GM19239 (cell line): ENCODE measurements at places on chromosomes 6 and 20.

DNA sequence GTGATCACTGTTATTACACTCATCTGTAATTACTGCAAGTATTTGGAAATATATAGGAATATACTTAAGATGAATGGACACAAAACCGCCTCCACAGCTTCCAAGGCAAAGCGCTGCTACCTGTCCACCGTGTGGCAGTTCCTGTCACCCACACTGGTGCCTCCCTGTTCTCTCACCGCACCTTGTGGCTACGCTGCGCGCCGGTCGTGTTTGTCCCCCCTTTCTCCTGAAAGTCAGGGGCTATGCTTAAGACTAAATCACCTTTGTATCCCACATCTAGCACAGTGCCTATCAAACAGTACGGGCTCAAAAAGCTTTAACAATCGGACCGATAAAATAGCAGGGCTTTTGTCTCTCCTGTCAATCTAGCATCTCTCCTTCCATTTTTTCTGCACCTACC lies 23.0 kb downstream of the LY86 start:
- DNase-seq: no peak

DNA sequence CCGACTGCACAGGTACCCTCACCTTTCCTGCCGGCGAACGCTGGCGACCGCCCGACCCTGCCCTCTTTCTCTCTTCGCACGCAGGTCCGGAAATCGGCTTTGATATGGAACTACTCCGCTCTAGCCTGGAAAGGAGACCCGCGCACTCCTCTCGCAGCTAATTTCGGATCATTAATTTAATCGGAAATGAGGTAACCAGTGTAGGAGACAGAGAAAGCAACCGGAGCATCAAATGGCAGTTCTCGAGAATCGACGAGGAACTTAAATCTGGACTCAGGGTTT lies 949 bp upstream of the ATXN1 start:
- no peak for DNase-seq

DNA sequence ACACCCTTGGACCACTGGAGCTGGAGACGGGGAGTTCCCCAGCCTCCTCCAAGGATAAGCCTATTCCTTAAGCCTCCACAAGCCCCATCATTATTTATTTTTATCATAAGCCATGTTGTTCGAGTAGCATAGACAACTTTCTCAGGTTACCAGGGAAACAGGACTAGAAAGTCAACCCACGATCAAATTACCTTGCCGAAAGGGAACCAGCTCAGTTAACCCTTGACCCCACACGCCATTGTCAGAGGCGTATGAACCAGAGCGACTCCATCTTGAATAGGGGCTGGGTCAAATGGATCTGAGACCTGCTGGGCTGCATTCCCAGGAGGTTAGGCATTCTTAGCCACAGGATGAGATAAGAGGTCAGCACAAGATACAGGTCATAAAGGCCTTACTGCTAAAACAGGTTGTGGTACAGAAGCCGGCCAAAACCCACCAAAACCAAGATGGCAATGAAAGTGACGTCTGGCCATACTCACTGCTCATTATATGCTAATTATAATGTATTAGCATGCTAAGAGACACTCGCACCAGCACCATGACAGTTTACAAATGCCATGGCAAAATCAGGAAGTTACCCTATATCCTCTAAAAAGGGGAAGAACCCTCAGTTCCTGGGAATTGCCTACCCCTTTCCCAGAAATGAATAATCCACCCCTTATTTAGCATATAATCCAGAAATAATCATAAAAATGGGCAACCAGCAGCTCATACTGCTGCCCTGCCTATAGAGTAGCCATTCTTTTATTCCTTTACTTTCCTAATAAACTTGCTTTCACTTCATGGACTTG lies 22.4 kb downstream of the SYNJ2 start:
- no peak for DNase-seq

DNA sequence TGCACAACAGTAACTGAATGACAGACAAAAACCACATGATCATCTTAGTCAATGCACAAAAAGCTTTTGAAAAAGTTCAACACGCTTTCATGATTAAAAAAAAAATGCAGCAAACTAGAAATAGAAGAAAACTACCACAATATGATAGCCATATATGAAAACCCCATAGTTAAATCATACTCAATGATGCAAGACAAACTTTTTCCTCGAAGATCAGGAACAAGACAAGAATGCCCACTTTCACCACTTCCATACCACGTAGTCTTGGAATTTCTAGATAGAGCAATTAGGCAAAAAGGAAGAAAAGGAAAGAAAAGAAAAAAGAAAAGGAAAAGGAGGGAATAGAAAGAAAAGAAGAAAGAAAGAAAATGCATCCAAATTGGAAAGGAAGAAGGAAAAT lies 44.6 kb upstream of the SLC23A2 start:
- DNase-seq: no peak

DNA sequence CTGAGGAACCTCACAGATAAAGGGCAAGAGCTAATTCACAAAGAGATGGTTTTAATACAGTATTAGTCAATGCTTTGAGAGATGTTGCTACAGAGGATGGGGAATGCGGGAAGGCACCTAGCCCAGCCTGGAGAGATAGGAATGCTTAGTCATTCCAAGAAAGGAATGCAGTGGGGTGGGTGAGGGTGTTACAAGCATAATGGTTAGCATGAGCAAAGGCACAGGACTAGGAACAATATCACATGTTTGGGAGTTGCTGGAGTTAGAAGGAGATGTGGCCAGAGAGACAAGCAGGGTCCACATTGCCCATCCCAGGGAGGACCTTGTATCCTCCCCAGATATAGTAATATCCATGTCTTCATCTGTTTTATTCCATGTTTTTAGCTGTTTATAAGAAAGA lies 107.0 kb upstream of the OGFRL1 start:
- no peak for DNase-seq

GRCh38 chr20:17958373-17959256 lies 10.0 kb downstream of the SNX5 start:
- no peak for DNase-seq

- DNase-seq: no peak
Measured at GRCh38 chr6:14187406-14187805, 69.8 kb downstream of the CD83 start.

GRCh38 chr20:37298190-37298939 lies 8.9 kb downstream of the MANBAL start:
- DNase-seq: no peak

GRCh38 chr6:34524971-34525370 lies 31.2 kb downstream of the SPDEF start:
- DNase-seq: no peak

DNA sequence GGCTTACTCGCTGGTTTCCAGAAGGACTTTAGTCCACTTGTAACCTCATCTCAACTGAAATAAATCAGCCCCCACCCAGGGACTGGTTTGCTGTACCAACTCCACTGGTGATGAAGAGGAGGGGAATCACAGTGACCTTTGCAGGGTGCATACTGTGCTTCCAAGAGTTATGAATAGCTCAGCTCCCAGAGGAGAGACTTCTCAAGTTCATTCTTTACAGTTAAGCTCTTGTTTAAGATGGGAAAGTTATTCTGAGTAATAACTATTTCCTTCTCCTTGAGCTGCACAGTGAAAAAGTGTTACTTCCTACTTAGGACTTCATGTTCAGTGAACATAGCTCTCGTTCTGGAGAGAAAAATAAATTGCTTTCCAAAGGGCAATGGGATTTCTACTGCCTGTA lies 166.5 kb upstream of the ECI2 start:
- DNase-seq: no peak

- no peak for DNase-seq
Measured at GRCh38 chr20:8787090-8787489, 281.8 kb upstream of the PLCB4 start.

DNA sequence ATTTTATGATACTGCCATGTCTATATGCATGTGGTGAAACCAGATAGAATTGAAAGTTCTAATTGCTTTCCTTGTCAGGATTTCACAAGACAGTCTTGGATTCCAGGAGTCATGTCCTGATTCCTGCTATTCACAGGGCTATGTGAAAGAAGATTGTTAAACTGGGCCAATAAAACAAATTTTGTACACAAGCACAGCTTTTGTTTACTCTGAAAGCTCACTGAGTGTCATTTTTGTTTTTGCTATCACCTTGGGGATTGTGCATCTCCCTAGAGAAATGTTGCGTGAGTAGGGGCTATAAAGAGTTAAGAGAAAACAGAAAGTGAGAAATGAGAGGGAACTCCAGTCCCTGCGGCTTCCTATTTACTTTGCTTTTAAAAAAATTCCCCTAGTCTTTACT lies 627.5 kb downstream of the PKHD1 start:
- DNase-seq: peak; percentile 8

GRCh38 chr6:13558718-13559117 lies 15.7 kb upstream of the SIRT5 start:
- no peak for DNase-seq

DNA sequence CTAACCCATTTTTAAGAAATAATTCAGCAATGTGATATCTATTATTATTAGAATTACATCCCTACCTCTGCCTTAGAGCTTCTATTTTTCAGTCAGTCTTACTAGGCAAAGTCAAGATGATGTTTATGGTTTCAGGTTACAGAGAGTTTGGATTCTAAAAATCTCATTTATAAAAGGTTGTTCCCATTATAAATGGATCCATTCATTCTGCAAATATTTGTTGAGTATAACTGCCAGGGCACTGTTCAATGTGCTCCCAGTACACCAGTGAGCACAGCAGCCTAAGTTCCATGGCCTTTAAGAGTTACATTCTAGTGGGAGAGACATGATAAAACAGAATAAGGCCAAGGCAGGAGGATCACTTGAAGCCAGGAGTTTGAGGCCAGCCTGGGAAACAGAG lies 75.9 kb upstream of the EYA4 start:
- no peak for DNase-seq

- DNase-seq: no peak
Measured at GRCh38 chr20:50921803-50922501, 9.3 kb downstream of the ADNP start.

DNA sequence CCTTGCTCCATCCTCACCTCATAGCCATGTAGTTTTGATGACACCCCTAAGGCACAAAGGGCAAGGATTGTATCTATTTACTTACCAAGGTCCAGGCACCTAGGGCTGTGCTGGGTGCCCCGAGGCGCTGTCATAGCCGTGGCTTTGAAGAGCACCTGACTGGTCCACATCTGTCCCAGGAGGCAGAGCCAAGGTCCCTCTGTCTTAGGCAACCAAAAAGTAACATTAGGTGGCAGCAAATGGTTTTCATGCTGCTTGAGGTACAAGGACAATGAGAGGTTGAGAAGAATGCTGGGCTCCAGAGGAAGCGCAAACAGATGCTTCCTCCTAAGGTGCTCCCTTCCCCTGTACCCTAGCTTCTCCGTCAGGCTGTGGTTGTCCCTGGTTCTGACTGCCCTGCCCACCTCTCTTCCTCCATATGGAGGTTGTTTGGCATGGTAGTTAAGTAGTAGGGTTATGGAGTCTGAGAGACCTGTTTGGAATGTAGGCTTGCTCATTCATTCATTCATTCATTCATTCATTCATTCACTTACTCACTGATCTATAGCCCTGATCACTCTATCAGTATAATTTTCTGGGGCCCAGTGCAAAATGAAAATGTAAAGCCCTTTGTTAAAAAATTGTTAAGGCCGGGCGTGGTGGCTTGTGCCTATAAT lies 3.0 kb upstream of the UQCC2 start:
- no peak for DNase-seq

DNA sequence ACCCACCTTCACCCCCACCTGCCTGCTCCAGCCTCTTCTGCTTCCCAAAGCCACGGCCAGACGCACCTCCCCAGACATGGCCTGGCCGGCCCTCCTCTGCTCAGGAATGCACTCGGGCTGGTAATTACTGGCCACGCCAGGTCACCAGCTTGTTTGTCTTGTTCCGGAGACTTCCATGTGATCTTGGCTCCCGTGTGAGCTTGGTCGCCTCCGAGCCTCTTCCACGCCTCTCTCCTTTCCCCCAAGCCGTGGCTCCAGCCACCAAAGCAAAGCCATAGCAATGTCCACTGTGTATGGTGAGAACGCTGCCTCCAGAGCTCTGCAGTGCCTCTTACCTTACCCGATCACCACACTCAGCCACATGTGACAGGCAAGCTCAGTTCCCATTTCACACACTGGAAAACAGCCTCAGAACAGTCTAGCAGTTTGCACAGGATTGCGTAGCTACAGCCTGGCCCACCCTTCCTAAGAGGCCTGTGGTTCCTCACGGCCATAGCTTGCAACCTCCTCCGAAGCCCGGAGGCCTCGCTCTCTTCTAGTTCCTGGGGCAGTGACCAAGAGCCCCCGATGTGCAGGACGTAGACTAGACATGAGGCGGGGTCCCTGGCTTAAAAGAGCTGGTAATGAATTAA lies 48.1 kb upstream of the AFDN start:
- no peak for DNase-seq
